ENCODE measurements at places on chromosomes 7 and 10.

GRCh38 chr7:4058158-4058557 lies 623.9 kb upstream of the FOXK1 start:
- no peak overlapping the region for H3K27ac ChIP-seq
- no peak for DNase-seq
- H3K4me1 ChIP-seq, result no peaks in the 10 kb centered on the region
- H3K27me3 ChIP-seq, result peaks cover 9% of the 10 kb centered on the region
- peaks cover 47% of the 10 kb centered on the region for H3K36me3 ChIP-seq

- peaks cover 4% of the 10 kb centered on the region for H3K36me3 ChIP-seq
- H3K4me1 ChIP-seq, result peaks cover 6% of the 10 kb centered on the region
- H3K4me3 ChIP-seq, result no peak overlapping the region
- H3K27me3 ChIP-seq, result peaks cover 8% of the 10 kb centered on the region
- no peak overlapping the region for H3K27ac ChIP-seq
Measured at GRCh38 chr10:78828647-78829539, 239.9 kb upstream of the ZMIZ1 start.

DNA sequence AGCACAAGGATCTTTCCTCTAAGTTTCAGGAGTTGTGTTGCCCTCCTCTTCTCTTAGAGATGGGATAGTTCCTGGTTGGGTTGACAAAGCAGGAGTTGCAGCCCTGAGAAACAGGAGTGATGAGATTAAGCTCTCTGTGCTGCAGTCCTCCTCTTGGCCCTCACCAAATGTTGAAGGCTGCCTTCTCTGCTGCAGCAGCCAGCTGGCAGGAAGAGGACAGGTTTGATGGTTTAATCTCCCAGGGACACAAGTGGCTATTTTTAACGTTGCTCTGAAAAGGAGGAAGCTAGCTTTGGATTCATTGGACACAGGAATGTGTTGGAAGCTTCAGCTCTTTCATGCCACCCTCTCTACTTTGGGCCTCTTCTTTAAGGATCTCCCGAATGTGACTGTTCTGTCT lies 9.4 kb downstream of the STRIP2 start:
- DNase-seq, result no peak
- H3K27me3 ChIP-seq, result no peaks in the 10 kb centered on the region
- peaks cover 3% of the 10 kb centered on the region for H3K4me1 ChIP-seq

DNA sequence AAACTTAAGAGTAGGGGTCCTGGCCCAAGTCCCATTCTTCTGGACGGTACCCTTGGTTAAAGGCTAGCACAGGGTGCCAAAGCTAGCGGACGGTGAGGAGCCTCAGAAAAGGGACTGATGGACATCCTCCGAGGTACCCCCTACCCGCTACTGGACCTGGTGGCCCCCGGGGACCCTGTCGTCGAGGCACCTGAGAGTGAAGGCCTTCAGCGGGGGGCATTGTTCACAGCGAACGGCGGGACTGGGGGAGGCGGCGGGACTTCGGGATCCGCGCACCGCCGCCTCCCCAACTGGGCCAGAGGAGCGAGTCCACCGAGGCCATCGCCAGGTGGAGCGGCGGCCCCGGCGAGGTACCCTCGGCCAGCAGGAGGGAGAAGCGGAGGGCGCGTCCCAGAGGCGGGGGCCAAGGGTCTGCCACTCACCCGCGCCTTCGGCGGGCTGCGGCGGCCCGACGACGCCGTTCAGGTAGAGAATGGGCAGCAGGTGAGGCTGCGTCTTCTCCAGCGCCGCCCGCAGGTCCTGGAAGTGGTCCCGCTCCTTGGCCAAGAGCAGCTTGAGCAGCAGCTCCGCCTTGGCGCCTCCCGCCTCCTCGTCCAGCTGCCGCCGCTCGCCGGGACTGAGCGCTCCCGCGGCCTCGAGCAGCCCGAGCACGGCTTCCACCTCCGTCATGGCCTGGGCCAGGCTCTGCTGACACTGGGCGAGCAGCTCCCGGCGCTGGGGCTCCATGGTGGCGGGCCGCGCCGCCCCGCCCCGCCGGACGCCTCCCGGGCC lies 575 bp downstream of the DLG5 start:
- H3K27me3 ChIP-seq, result peaks cover 7% of the 10 kb centered on the region
- H3K4me1 ChIP-seq, result peaks cover 13% of the 10 kb centered on the region
- H3K4me3 ChIP-seq, result peak overlapping the region; percentile 75
- no peak overlapping the region for H3K27ac ChIP-seq
- peak; percentile 69 for DNase-seq

- no peak overlapping the region for H3K4me3 ChIP-seq
- no peak overlapping the region for H3K27ac ChIP-seq
- no peak for DNase-seq
- H3K36me3 ChIP-seq, result no peaks in the 10 kb centered on the region
- no peaks in the 10 kb centered on the region for H3K27me3 ChIP-seq
Measured at GRCh38 chr7:38241071-38241470, 32.4 kb downstream of the TARP start.

DNA sequence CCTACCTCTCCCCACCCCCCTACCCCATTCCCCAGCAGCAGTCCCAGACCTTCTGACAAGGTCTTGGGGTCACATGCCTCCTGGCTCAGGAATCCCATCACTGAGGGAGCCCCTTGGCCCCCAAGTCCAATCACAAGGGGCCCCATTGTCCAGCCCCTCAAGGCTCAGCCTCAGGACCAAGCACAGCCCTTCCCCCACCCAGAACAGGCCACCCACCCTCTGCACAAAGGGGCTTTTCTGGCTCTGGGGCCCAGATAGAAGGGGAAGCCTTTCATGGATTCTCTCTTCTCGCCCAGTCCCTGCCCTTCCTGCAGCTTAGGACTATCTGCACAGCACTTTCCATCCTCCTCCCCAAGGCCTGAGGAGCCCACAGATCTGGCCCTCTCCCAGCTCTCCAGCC lies 4.8 kb downstream of the FBXL15 start:
- H3K27ac ChIP-seq, result peak overlapping the region; percentile 46
- H3K4me3 ChIP-seq, result no peak overlapping the region
- no peaks in the 10 kb centered on the region for H3K36me3 ChIP-seq
- peaks cover 5% of the 10 kb centered on the region for H3K4me1 ChIP-seq

DNA sequence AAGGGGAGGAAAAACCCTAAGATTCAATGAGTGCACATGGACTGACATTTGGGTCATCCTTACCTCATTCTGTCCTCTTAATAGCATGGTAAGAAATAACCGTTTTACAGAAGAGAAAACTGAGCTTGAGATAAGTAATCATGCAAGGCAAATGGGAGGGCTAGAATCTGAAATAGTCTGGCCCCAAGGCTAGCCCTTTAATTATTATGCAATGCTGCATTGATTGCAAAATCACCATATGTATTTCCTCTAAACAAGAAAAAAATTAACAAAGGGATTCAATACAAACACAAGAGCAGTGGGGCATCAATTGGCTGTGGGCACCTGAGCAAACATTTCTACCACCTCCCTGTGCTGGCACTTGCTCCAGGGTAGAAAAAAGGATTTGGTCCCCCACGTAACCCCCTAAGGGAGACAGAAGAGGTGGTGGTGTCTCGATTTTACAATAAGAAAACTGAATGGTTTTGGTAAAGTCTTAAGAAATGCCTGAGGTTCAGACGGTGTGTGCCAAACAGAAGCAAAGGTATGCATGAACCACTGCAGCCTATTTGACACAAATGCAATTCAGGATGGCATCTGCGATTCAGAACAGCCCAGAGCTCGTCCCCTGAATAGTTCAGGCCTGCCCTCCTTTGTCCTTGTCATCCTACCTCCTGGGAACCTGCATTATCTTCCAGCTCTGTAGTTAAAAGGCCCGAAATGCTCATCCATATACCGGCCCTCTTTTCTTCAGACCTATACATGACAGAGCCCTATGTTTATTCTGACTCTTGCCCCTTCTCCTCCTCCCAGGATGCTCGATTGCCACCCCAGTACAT lies 23.6 kb downstream of the PIP4K2A start:
- H3K4me3 ChIP-seq, result no peak overlapping the region
- no peaks in the 10 kb centered on the region for H3K27me3 ChIP-seq
- DNase-seq, result no peak
- no peaks in the 10 kb centered on the region for H3K4me1 ChIP-seq

DNA sequence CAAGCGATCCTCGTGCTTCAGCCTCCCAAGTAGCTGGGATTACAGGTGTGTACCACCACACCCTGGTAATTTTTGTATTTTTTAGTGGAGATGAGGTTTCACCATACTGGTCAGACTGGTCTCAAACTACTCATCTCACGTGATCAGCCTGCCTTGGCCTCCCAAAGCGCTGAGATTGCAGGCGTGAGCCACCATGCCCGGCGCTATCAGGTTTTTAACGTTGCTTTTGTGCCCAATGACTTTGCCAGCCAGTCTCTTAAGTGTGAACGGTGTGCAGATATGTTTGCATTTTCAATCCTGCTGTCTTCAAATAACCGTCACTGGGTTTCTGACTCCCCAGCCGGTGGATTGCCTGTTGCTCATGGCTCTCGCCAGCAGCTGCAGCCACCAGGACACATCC lies 201.8 kb upstream of the PPP2R2D start:
- no peaks in the 10 kb centered on the region for H3K36me3 ChIP-seq
- no peak overlapping the region for H3K27ac ChIP-seq
- no peaks in the 10 kb centered on the region for H3K27me3 ChIP-seq
- H3K4me1 ChIP-seq, result no peaks in the 10 kb centered on the region
- DNase-seq, result no peak

- H3K36me3 ChIP-seq, result no peaks in the 10 kb centered on the region
- DNase-seq, result no peak
- H3K27ac ChIP-seq, result no peak overlapping the region
- no peak overlapping the region for H3K4me3 ChIP-seq
- no peaks in the 10 kb centered on the region for H3K27me3 ChIP-seq
Measured at GRCh38 chr7:28942168-28942567, 16.0 kb downstream of the TRIL start.

- H3K4me3 ChIP-seq, result no peak overlapping the region
- H3K27ac ChIP-seq, result no peak overlapping the region
- no peaks in the 10 kb centered on the region for H3K36me3 ChIP-seq
- H3K27me3 ChIP-seq, result peaks cover 2% of the 10 kb centered on the region
- H3K4me1 ChIP-seq, result peaks cover 14% of the 10 kb centered on the region
- peak; percentile 71 for DNase-seq
Measured at GRCh38 chr7:17769918-17770317, 170.4 kb downstream of the SNX13 start.

- DNase-seq, result no peak
- no peaks in the 10 kb centered on the region for H3K27me3 ChIP-seq
- H3K4me3 ChIP-seq, result no peak overlapping the region
Measured at GRCh38 chr10:88810196-88810961, 7.8 kb downstream of the LIPM start.

GRCh38 chr10:122113161-122113944 lies 124.4 kb downstream of the TACC2 start:
- peaks cover 13% of the 10 kb centered on the region for H3K27me3 ChIP-seq
- H3K4me3 ChIP-seq, result peak overlapping the region; percentile 90

- no peak for DNase-seq
- no peak overlapping the region for H3K27ac ChIP-seq
- no peak overlapping the region for H3K4me3 ChIP-seq
- peaks cover 8% of the 10 kb centered on the region for H3K4me1 ChIP-seq
Measured at GRCh38 chr7:73824986-73825385, 5.8 kb upstream of the CLDN4 start.

Data from glutamatergic neuron (in vitro differentiated cells).